ENCODE measurements at places on chromosomes 3 and 15. TPM values are rescaled to one million over a fixed set of nuclear protein-coding genes. Genes with fewer than 3 reads are reported as not detected.

IMPG2 gene
- total RNA-seq = 0.05 TPM

DNA sequence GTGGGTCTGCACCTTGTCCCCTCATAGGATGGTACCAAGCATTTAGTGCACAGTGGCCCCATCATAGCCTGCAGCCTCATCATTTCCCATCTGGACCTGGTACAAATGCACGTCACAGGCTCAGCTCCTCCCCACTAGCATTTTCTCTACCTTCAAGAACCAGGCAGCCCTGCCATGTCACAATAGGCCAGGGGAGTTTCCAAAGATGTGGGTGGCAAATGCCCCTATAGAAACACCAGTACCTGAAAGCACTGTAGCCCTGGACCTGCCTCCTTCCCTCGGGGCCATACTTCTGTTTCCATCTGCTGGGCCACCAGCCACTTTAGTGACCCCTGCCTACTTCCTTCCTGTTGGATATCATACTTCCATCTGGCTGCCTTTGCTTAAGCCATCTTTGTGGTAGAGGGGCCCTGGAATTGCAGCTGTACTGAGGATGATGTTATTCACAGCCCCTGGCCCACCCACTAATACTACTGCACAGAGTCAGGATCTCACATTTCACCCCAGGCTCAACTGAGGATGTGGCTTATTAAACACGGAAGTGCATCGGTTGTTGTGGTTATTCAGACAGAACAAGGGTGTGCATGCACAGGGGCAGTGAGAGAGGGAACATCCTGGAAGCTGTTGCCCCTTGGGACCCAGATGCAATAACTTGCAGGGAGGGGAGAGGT lies 3.8 kb downstream of the TCTA start:
- no peak for DNase-seq

- DNase-seq = no peak
These were observed 160.1 kb downstream of the ARRDC4 start for GRCh38 chr15:98120561-98120960.

SPATA12 gene
- total RNA-seq = 0.57 TPM

GRCh38 chr3:84141571-84141970 lies 817.2 kb upstream of the CADM2 start:
- DNase-seq = no peak

DNA sequence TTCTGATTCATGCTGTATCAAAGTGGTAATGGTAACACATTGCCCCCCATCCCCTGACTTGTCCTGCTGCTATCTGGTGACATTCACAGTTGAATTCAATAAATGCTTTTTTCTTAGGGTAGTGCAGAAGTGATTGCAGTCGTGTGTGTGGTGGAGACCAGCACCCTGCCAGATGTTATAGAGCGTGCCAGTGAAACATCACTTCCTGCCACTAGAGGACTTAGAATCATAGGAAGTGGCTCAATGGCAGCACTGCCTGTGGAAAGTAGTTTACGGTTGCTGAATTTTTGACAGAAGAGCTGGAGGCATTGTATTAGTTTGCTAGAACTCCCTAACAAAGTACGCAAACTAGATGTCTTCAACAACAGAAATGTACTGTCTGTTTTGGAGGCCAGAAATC lies 37.4 kb upstream of the P2RY12 start:
- DNase-seq = no peak

DNA sequence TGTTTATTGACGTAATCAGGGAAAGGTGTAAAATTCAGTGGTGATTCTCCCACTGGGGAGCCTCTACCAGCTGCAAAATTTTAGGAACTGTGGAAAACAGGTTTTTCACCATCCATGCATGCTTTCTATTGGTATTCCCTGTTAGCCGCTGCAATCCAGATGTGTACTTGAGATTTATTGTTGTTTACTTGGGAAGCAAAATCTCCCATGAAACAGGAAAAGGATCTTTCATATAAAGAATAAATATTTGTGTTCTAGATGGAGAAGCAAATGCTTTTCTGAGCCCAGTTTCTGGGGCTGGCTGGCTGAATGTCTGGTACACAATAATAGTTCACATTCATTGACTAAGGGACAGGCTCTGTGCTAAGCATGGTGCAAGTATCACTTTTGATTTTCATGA lies 144.6 kb upstream of the RASGRP1 start:
- no peak for DNase-seq

DNA sequence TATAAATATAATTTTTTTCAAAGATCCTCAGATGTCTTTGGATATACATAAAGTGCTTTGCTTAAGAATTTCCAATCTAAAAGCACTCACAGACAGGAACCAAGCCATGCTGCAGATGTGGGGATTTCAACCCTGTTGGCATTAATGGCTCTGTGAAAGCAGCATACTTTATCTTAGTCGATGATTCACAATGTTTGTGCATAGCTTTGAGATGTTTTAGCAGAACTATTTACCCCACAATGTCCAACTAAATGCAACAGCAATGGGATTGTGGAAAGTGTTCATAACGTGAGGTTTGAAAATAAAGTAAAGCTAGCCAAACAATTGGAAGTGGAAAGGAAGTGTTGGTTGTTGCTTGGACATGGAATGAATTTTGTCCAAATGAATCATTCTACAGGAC lies 371.4 kb downstream of the SOX2 start:
- no peak for DNase-seq

NLGN1 gene
- total RNA-seq = 1.4 TPM

- no peak for DNase-seq
These were observed 36.5 kb upstream of the IGF1R start for GRCh38 chr15:98611808-98612207.

GRCh38 chr3:43162230-43163084 lies 56.6 kb upstream of the POMGNT2 start:
- no peak for DNase-seq

COL6A5 gene
- not detected for total RNA-seq

DNA sequence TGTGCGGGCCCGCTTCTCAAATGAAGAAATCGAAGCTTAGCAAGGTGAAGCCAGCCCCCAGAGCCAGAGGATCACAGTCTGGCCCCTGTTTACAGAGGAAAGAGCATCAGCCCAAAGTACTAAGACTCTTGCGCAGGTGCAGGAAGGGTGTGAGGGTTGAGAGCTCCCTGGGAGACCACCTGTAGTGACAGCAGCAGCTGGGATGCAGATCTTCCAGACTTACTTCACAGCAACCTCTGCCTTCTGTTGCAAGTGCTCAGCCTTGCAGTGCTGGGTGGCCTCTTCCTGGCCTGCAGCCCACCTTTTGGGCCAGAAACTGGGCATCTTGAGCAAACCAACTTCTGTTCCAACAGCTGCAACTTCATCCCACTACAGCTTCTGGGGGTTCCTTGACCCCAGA lies 19.7 kb downstream of the SPATA12 start:
- DNase-seq = no peak

CKMT1B gene
- total RNA-seq = 1.6 TPM

DNA sequence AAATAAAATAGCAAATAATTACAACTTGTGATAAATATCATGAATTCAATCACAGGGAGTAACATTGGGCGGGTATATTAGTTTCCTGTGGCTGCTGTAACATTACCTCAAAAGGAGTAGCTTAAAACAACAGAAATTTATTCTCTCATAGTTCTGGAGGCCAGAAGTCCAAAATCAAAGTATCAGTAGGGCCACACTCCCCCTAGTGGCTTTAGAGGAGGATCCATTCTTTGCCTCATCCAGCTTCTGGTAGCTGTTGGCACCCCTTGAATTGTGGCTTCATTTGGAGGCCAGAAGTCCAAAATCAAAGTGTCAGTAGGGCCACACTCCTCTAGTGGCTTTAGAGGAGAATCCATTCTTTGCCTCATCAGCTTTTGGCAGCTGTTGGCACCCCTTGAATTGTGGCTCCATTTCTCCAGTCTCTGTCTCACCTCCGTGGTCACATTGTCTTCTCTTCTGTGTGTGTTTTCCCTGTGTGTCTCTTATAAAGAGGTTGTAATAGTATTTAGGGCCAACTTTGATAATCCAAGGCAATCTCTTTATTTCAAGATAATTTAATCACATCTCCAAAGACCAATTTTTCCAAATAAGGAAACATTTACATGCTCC lies 3.1 kb upstream of the CFAP20DC start:
- no peak for DNase-seq

SNX1 gene
- total RNA-seq = 137 TPM

DNA sequence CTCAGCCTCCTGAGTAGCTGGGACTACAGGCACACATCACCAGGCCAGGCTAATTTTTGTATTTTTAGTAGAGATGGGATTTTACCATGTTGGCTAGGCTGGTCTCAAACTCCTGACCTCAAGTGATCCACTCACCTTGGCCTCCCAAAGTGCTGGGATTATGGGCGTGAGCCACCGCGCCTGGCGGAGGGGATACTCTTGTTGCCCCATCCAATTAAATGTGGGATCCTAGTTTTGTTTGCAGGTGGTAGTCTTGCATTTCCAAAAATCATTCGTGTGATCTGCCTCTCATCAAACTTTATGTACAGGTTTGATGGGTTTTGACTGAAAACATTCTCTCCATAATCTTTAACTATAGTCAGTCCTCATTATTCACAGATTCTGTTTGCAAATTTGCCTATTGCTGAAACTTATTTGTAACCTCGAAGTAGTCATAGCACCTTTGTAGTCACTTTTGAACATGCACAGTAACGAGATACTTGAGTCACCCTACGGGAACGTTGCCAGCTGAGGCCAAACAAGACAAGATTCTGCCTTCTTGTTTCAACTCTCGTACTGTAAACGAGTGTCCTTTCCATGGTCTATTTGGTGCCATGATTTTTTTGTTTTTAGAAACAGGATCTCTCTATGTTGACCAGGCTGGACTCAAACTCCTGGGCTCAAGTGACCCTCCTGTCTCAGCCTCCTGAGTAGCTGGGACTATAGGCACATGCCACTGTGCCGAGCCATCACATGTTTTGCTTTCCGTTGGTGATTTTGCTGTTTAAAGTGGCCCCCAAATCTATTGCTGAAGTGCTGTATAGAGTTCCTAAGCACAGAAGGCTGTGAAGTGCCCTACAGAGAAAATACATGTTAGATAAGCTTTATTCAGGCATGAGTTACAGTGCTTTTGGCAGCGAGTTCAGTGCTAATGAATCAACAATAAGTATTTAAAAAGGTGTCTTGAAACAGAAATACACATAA lies 8.1 kb upstream of the MAPK6 start:
- peak; percentile 64 for DNase-seq

SLC28A1 gene
- total RNA-seq = 0.70 TPM

- peak; percentile 84 for DNase-seq
These were observed 204.9 kb downstream of the TIGIT start for GRCh38 chr3:114498539-114499370.

- no peak for DNase-seq
These were observed 248.1 kb upstream of the NR2E3 start for GRCh38 chr15:71562251-71562650.

- no peak for DNase-seq
These were observed 110.7 kb upstream of the CDIN1 start for GRCh38 chr15:36468746-36469145.

DNA sequence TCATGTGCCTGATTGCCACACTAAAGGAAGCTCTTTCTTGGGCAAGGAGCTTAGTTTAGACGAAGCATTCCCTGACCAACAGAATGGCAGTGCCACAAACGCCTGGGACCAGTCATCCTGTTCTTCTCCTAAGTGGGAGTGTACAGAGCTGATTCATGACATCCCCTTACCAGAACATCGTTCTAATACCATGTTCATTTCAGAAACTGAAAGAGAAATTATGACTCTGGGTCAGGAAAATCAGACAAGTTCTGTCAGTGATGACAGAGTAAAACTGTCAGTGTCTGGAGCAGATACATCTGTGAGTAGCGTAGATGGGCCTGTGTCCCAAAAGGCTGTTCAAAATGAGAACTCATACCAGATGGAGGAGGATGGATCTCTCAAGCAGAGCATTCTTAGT lies 18.4 kb downstream of the SENP5 start:
- DNase-seq = no peak

DNA sequence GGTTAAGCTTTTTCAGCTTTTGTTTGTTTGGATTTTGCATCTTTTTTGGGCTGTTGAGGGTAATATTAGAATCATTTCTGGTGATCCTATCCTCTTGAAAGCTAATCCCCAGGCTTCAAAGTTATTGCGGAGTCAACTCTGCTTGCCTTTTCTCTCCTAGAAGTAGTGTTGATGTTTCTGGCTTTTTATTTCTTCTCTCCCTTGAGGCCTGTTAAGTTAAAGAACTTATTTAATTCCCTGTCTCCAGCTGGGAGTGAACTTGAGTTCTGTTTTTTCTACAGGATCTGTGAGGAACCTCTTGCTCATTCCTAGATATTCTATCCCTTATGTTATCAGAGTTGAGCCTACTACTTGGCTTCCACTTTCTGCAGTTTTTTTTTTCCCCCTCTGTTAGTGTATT lies 34.1 kb upstream of the CACNA1D start:
- DNase-seq = no peak

CASR gene
- total RNA-seq = not detected

ALDH1A2 gene
- total RNA-seq = 4.0 TPM

DNA sequence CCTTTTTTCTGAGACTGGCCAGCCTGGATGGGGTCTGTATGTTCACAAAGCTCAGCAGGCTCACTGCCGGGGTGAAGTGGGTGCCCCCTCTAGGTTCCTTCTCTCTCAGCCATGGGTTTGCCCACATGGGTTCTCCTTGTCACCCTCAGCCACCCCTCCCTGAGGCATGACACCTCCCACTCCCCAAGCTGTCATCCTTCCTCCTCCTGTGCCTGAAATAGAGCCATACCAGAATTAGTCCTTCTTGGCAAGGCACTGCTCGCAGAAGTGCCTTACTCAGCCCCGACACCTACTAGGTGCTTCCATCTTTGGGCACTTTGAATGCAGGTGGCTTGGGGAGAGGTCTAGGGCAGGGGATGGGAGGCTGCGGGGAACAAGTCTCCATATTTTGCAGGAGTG lies 62.9 kb upstream of the SEC13 start:
- DNase-seq = no peak

- no peak for DNase-seq
These were observed 5.9 kb downstream of the CYP19A1 start for GRCh38 chr15:51332206-51333147.

DNA sequence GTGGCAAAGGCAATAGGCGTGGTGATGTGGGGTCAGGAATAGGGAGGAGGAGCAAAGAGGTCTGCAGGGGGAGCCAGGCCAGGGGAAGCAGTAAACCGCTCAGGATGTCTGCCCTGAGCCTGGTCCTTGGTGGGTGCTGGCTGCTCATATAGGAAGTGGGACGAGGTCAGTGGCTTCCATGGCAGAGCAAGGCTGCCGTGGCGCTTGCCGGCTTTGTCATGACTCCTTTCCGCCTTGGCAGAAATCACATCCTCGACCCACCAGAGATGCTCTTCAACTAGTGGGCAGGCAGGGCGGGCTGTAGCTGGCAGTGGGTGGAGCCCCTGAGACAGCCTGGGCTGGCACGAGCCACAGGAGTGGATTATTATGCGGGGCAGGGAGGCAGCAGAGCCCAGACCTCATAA lies 13.1 kb upstream of the SKOR1 start:
- no peak for DNase-seq

GRCh38 chr3:178827285-178827856 lies 244.2 kb downstream of the ZMAT3 start:
- no peak for DNase-seq
